GM23248 (cell line): ENCODE measurements at places on chromosomes 12 and 14.
A peak's percentile ranks its signal among the peaks of the same experiment; 100 is the strongest.

DNA sequence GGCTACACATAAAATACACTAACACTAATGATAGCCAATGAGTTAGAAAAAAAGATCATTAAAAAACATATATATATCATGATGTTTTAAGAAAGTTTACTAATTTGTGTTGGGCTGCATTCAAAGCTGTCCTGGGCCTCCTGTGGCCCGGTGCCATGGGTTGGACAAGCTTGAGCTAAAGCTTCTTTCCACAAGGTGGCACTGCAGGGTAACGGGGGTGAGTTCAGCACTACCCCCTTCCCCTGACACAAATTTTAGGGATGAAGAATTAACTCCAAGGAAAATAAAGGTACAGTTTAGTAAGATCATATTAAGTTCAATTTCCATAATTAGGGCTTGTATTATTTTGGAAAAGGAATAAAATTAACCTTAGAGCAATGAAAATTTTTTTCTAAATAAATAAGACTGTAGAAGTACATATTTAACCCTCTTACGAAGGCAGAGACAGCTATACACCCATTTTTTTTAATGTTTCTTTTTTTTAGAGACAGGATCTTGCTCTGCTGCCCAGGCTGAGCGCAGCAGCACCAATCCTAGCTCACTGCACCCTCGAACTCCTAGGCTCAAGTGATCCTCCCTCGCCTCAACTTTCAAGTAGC is 38.9 kb downstream of the PPP1R13B start:
- DNase-seq = peak; percentile 90

- peak; percentile 82 for DNase-seq
Measured at GRCh38 chr12:122406701-122407164, 15.7 kb downstream of the CLIP1 start.

- DNase-seq = no peak
Measured at GRCh38 chr14:99183311-99183710, 88.7 kb downstream of the BCL11B start.

- no peak for DNase-seq
Measured at GRCh38 chr14:24237463-24237955, 4.8 kb downstream of the GMPR2 start.
